SK-MEL-5 (cell line): ENCODE measurements at places on chromosomes 2 and 18.

DNA sequence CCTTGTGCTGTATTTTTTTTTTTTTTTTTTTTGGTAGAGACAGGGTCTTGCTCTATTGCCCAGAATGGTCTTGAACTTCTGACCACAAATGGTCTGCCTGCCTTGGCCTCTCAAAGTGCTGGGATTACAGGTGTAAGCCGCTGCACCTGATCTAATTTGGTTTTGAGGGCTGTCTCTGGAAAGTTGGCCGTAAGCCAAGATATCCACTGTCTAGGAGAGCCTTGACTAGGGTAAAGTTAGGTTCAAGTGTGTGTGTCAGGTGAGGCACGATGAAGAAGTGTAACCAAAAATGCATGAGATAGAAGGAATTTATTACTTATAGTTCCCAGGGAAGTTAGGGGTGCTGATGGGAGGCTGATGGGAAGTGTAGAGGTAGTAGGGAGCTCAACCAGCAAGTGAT, 46.7 kb downstream of the INO80C start:
- no peak for DNase-seq

GRCh38 chr2:74850496-74851190, 16.7 kb downstream of the HK2 start:
- DNase-seq, result no peak

- no peak for DNase-seq
Measured at GRCh38 chr18:58438161-58438957, 190.5 kb downstream of the ALPK2 start.

DNA sequence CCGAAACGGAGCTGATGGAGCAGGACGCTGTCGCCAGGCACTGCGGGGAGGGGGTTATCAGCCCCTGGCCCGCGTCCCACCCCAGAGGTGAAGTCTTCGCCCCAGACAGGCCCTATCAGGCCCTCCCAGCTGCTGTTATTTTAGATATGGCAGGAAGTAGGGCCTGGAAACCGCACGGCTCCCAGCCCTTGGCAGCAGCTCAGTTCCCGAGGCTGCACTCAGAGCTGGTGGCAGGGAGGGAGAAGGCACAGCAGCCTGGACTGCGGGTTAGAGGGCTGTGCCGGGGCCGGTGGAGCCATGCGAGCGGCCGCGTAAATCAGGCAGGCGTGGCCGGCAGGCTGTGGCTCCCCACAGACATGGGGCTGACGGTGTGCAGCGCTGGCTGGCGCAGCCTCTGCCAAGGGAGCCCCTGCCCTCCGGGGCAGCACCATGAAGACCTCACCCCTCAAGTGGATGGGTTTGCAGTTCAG, 111.4 kb downstream of the NFATC1 start:
- no peak for DNase-seq

DNA sequence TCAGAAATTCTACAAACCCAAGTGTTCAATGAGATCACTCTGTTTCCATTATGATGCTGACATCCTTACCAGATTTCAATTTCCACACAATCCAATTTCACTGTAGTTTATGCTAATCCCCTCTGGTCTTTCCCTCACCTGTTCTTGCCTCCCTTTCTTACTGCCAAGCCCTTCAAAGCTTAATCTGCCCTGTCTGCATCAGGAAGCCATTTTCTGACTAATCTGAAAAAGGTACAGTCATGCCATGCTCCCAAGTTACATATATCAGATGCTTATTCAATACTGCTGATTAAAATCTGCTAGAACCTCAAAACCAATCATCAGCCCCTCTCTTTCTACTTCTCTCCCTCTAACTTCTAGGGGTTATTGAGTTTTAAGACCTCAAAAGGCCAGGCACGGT, 8.9 kb downstream of the KRTCAP3 start:
- DNase-seq, result no peak

GRCh38 chr2:70655786-70656185, 102.2 kb upstream of the TGFA start:
- no peak for DNase-seq

GRCh38 chr2:11750422-11750821, 4.0 kb downstream of the LPIN1 start:
- peak; percentile 56 for DNase-seq

DNA sequence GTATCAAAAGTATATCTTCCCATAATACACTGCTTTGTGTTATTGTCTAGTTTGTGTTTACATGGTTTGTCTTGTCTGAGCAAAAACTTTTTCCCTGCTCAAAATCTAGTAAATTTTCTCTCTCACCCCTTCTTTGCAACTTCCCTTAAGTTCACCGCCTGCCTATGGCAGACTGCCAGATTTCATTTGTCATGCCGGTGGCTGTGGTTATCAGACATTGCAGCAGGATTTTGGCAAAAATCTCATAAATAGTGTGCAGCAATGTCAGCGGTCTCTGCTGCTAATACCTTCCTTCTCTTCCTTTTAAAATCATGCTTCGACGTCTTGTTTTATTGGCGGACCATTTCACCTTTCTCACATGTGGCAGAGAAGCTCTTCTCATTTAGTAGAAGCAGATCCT, 45.6 kb upstream of the TMEM178A start:
- DNase-seq, result no peak

- no peak for DNase-seq
Measured at GRCh38 chr18:51655327-51655698, 457.8 kb upstream of the MEX3C start.

GRCh38 chr18:51196118-51196810, 1.2 kb downstream of the MEX3C start:
- DNase-seq, result no peak
